ENCODE measurements at places on chromosomes 2 and 18.

DNA sequence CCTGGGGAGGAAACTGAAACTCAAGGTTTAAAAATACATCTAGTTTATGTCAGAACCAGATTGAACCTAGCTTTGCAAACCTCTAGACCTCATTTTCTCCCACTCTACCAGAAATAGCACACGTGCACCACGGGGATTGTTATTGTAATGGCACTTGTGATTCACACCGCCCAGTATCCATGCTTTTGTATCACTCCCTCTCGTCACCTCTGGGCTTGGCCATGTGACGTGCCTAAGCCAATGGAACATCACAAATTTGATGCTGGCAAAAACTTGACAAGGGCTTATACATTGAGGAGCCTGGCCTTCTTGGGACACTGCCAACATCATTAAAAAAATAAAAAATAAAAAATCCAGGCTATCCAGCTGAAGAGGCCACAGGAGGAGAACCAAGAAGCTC is 495.8 kb upstream of the POU3F3 start:
- no peak for DNase-seq

DNA sequence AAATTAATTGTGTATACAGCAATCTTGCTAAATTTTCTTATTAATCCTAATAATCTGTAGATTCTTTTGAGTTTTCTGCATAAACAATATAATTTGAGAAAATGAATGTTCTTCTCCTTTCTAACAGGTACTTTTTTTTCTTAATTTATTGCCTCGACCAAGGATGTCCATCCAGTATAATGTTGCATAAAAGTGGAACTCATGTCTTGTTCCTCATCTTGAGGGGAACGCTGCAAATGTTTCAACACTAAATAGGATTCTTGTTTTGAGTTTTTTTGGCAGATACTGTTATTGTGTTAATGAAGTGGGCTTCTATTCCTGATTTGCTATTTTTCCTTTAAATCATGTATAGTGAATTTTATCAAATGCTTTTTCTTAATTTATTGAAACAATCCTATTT is 244.4 kb upstream of the REV1 start:
- no peak for DNase-seq

- DNase-seq = no peak
Observed at GRCh38 chr2:145412155-145412554, 892.2 kb upstream of the ZEB2 start.

- DNase-seq = no peak
Observed at GRCh38 chr2:120985174-120985996, 249.7 kb downstream of the GLI2 start.

DNA sequence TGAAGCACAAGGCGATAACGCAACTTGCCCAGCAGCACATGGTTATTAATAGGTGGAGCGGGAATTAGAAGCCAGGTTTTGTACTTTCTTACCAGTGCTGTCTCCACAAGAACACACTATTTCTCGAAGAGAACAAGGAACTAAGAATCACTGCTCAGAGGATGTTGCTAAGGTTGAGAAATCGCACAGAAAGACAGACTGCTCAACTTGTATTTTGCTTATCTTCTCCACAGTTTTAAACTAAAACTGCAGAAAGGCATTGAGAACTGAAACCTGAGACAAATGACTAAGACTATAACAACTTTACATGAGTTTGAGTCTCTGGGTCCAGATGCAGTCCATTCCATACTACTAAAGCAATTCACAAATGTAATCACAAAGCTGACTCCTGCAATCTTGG is 6.2 kb downstream of the PRKD3 start:
- no peak for DNase-seq

Measured in HCT116 (cell line).